Cerebellar nuclear complex (tissue), 1 donor: ENCODE measurements at places on chromosomes 5 and 9.

DNA sequence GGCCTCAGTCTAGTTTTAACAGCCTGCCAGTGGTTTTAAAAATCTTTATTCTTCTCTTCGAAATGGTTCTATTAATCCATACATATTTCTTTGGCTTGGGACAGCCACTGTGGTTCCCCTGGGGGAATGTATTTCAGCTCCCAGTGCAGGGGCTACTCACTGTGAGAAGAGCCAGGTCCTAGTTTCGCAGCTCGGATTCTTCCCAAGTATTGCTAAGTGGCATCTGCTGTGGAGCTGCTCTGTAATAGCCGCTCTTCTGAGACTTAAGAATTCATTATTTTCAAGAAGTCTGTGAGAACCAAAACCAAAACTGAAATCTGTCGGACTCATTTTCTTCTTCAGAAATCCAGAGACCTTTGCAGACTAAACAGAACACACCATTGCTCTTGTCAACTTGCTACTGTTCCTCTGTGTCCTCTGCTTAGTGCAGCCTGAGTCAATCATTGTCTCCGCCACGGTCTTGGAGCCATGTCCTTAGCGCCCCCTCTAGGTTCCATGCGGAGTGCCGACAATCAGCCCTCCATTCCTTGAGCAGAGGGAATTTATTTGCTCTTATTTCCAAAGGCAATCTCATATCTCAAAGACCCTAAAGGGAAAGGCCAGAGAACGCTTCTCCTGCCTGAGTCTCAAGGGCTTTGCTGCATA, 478.2 kb downstream of the SPATA31D1 start:
- DNase-seq, result no peak

- no peak for DNase-seq
These were observed 78.9 kb downstream of the PARP8 start for GRCh38 chr5:50745221-50745910.

- peak; percentile 31 for DNase-seq
These were observed at the start of gene PKD2L2 for GRCh38 chr5:137888863-137889759. TSS of gene PKD2L2 (plus strand) at chr5:137889457. CDS start at chr5:137889492, 35 bp downstream.

GRCh38 chr9:77909306-77909705, 122.3 kb downstream of the GNAQ start:
- DNase-seq, result no peak

DNA sequence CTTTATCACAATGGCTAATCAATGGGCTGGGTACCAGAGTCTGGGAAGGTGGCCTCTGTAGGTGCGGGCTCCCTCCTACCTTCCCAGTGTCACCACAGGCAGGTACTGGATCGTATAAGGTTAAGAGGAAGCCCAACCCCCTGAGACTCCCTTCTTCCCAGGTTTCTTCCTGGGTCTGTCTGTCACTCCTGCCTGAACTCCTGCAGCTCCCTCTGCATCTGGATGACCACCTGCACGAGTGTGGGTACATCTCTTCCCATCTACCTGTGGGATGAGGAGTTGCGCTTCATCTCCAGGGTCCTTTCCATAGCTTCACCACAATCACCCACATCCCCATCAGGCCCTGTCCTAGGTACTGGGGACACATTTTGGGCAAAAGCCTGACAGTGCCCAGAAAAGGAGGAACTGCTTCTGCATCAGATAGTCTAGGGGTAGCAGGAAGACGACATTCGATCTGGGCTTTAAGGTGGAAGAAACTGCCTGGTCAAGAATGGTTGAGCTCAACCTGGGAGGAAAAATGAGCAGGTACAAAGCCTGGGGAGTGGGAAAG, 112.2 kb upstream of the ALDH1B1 start:
- no peak for DNase-seq

GRCh38 chr9:22158271-22158670, 149.2 kb upstream of the CDKN2B start:
- DNase-seq, result no peak

DNA sequence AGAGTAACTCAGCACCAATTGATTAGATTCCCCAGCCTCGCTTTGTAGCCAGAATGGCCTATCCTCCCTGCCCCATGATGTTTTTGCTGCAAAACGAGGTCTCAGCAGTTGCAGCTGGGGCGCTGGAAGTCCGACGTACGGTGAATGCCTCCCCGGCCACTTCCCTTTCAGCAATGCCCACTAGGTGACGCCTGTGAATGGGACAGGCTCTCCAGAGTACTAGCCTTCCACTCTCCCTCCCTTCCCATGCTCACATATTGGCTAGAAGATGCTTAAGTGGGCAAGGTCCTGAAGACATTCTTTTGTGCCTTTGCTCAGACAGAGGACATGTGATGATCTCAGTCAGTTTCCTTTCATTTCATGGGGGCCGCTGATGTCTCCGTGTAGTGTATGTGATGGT, 50.8 kb downstream of the DMRT2 start:
- no peak for DNase-seq

GRCh38 chr5:142046191-142046590, 33.4 kb upstream of the GNPDA1 start:
- no peak for DNase-seq

DNA sequence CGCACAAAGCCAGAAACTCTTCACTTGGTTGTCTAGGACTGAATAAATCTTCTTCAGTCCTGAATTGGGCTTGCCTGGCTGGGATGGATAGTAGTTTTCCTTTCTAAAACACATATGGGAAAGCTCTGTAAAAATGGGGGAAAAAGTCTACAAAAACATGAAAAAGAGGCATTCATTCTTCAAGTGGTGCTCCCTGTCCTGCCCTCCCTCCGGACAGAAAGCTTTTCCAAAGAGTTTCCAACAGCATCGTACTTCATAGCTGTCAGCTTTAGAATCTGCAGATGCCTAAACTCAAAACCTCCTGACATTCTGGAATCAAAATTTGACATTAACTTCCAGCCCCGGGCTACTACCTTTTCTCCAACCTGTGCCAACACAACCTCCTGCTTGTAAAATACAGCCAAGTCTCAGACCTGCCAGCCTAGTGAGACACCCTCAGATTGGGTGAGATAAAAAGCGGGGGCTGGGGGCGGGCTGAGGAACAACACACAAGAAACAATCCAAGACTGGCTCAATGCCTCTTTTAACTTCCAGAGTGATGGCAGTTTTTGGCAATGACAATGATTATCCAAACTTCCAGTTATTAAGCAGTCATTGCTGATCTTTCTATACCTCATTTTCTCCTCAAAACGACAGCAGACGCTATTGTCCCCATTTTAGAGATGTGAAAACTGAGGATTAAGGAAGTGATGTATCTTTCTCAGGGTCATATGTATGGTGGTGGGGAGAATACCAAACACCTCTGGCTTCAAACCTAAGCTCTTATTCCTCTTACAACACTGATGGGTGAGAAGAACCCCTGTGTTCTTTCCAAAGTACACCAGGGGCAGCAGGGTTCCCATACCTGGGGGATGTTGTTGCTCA, 1.3 kb downstream of the TNC start:
- no peak for DNase-seq

DNA sequence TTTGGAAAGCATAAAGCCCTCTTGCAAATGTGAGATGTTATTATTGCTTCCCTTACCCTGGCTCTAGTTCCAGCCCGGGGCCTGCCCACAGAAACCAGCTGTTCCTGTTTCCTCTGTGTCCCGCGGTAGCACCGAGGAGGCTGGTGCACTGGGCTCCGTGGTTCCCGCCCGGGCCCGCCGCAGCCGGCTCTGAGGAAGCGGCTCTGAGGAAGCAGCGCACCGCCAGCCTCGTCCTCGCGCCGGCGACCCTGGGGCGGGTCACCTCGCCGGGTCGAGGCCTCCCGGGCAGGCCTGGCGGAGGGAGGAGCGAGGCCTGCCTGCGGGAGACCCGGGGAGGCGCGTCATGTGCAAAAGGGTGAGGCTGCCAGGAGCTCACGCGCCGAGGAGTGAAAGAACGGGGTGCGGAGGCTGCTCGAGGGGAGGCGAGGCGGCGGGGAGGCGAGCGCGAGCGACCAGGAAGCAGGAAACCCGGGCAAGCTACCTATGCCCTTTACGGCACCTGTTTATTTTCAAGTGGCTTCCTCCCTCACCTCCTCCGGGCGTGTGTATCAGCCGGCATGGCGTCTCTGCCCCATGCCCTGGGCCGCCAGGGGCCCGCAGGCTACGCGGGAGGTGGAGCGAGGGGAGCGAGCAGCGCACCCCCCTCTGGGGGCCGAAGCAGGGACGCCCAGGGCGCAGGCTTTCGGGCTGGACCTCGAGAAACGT, 61.3 kb upstream of the MEGF10 start:
- DNase-seq, result no peak

GRCh38 chr9:17481565-17481964, 97.3 kb upstream of the SH3GL2 start:
- no peak for DNase-seq

GRCh38 chr9:4815381-4815956, 22.7 kb downstream of the RCL1 start:
- DNase-seq, result no peak

GRCh38 chr5:133141746-133142145, 89.9 kb downstream of the HSPA4 start:
- DNase-seq, result no peak

- DNase-seq, result no peak
These were observed 4.5 kb downstream of the PDE6A start for GRCh38 chr5:149940077-149940574.

- no peak for DNase-seq
These were observed 659.2 kb downstream of the MTRR start for GRCh38 chr5:8528106-8528505.

DNA sequence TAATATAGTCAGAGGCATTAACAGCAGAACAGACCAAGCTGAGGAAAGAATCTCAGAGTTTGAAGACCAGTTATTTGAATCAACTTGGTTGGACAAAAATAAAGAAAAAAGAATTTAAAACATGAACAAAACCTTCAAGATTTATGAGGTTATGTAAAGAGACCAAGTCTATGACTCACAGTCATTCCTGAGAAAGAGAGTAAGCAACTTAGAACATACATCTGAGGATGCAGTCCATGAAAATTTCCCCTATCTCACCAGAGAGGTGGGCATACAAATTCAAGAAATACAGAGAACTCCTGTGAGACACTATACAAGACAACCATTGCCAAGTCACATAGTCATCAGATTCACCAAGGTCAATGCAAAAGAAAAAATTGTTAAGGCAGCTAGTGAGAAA, 17.4 kb upstream of the C9orf72 start:
- DNase-seq, result no peak

DNA sequence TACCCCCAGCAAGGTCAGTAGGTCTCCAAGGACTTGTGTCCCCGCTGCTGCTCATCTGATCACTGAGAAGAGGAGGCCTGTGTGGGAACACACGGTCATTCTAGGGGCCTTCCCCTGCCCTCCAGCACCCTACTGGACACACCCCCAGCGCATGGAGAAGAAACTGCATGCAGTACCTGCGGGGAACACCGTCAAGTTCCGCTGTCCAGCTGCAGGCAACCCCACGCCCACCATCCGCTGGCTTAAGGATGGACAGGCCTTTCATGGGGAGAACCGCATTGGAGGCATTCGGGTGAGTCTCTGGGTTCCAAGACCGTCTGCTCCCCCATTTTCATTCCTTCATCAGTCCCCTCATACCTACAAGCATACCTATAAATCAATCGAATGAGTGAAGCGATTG, 4.1 kb downstream of the FGFR4 start:
- DNase-seq, result no peak

GRCh38 chr5:116738239-116738614, 163.6 kb upstream of the SEMA6A start:
- DNase-seq, result no peak

GRCh38 chr5:5116956-5117355, 23.2 kb upstream of the ADAMTS16 start:
- no peak for DNase-seq

DNA sequence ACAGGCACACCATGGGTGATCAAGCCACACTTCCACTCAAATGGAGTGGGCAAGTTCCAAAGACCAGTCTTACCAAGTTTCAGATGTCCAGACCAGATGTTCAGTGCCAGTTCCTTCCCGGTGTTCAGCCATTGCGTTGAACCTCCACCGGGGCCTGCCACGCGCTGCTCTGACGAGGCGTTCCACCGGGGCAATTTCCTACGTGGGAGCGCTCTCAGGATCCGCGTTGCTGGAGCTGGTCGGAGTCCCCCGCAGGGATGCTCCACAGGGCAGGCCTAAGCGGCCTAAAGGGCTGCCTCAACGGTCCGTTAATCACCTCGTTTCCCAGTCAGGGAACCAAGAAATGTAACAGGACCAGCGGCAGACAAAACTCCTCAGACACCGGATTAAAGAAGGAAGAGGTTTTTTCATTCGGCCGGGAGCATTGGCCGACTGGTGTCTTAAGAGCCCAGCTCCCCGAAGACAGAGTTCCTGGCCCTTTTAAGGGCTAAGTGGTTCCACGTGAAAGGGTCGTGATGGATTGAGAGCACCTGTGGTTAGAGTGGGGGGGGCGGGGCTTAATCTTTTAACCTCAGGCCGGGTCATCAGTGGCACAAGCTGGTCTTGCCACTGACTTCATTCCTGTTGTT, 35.7 kb upstream of the PPP1R26 start:
- DNase-seq, result no peak

DNA sequence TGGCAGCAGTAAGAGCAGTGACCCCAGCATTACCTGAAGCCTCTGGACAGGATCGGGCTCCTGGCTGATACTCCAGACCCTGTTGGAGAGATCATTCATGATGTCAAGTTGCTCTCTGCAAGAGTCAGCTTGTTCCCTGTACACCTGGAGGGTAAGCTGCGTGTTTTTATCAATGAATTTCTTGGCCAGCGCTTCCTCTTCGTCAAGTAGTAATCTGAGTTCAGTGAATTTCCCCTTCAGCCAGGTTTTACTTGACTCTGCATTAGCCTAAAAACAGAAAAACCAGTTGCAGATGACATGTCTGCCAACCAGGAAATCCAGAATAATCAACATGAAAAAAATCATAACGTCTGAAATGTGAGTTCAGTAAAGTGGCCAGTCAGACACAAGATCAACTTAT, 19.1 kb downstream of the TRIM14 start:
- DNase-seq, result no peak

GRCh38 chr5:172770374-172770674, 671 bp downstream of the DUSP1 start:
- DNase-seq, result no peak

- no peak for DNase-seq
These were observed 25.9 kb upstream of the UNC5A start for GRCh38 chr5:176784218-176785165.

- DNase-seq, result no peak
These were observed 55.3 kb downstream of the ZNF366 start for GRCh38 chr5:72451741-72452505.

- DNase-seq, result no peak
These were observed 6.4 kb upstream of the ST6GALNAC6 start for GRCh38 chr9:127905788-127906191.

DNA sequence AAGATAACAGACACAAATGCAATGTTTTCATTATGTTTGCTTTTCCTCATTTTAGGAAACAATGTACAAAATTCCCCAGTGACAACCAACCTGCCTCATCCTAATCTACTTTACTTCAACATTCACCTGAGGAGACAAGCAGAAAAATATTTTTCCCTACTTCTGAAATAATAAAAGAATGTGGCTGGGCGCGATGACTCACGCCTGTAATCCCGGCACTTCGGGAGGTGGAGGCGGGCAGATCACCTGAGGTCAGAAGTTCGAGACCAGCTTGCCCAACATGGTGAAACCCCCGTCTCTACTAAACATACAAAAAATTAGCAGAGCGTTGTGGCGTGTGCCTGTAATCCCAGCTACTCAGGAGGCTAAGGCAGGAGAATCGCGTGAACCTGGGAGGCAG, 36.9 kb downstream of the MYO10 start:
- DNase-seq, result no peak

GRCh38 chr9:99726758-99727157, 94.9 kb upstream of the NR4A3 start:
- no peak for DNase-seq

GRCh38 chr9:98778711-98779530, 17.4 kb downstream of the ANKS6 start:
- no peak for DNase-seq
